ENCODE measurements at places on chromosomes 12 and 14.

- DNase-seq, result no peak
Observed at GRCh38 chr12:115740586-115741155, 536.8 kb downstream of the MED13L start.

- DNase-seq, result no peak
Observed at GRCh38 chr14:89340200-89341181, 76.5 kb downstream of the FOXN3 start.

DNA sequence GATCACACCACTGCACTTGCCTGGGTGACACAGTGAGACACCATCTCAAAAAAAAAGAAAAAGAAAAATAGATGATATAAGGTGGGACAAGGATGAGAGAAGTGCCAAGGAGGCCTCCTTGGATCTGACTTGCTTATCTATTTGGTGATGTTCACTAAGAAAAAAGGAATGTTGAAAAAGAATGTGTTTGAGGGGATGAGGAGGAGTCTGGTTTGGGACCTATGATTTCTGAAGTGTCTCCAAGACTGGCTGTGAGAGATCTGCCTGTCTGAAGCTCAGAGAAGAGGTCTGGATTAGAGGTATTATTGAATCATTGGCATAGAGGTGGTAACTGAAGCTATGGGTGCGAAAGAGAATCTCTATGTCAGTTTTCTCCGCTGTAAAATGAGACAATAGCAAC, 42.8 kb downstream of the BCAT1 start:
- no peak for DNase-seq

DNA sequence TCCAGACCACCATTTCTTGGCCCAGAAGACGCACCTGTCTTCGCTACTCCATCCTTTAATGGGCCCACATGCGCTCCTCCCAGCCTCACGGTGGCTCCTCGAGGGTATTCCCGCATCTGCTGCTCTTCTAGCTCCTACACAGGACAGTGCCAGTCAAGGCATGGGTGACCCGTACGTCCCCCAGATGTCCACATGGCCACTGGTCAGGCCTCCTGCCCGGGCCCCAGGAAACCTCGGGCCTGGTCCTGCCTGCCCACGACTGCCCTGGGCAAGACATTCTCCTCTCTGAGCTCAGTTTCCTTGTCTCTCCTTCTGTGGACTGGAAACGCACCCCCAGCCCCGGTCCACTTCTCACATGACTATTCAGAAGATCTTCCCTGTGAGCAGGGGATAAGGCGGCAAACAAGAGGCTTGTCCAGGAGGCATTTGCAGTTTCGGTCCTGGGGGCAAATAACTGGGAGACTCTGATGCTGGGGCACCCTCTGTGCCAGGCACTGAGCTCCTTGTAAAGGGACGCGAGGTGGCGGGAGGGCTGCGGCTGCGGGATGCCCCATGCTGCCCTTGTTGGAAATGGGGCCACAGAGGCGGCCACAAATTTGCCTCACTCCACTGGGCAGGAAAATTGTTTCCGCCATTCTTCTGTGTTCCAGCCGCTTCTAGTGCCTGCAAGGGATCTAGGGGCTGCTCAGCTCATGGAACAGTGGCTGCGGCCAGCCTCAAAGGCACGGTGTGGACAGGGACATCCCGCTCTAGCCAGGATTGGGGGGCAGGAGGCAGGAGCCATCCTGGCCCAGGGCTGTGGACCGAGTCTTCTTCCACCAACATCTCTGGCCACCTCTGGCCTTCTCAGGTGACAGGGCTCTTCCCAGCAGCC, 6.8 kb upstream of the BEGAIN start:
- DNase-seq, result no peak

GRCh38 chr14:103899316-103899715, 28.9 kb upstream of the TDRD9 start:
- no peak for DNase-seq

- DNase-seq, result no peak
Observed at GRCh38 chr14:43687921-43688320, 819.2 kb downstream of the FSCB start.

GRCh38 chr12:11130382-11130781, 4.1 kb downstream of the TAS2R30 start:
- DNase-seq, result no peak

GRCh38 chr12:83514372-83514771, 827.7 kb downstream of the TMTC2 start:
- DNase-seq, result no peak

DNA sequence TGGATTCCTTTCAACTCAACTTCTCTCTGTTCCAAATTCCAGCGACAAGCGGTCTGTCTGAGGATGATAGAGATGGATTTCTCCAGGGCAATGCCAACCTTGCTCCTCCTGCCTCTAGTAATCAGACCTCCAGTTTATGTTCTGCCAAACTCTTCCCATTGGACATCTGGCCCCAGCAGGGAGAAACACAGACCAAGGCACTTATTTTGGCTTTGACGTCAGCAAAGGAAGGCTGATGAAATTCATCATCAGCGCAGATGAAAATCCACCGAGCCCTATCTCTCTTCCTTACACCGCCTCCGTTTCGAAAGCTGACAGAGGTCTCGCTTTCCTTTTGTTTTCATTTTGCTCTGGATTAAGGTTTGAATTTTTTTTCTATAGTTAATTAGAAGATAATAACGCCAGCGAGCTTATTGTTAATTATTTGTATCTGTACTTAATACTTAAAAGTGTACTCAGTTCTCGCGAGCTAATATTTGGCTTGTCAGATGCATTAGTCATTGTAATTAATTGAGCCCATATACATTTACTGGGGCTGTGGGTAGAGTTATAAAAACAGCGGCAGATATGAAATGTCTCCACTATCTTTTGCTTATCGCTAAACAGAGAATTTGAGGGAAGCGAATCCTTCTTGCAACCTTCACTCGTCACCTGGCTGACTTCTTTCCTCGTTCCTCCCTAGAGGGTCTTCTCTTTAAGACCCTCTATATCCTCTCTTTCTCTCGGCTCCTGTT, 35.9 kb upstream of the MED13L start:
- DNase-seq, result no peak

DNA sequence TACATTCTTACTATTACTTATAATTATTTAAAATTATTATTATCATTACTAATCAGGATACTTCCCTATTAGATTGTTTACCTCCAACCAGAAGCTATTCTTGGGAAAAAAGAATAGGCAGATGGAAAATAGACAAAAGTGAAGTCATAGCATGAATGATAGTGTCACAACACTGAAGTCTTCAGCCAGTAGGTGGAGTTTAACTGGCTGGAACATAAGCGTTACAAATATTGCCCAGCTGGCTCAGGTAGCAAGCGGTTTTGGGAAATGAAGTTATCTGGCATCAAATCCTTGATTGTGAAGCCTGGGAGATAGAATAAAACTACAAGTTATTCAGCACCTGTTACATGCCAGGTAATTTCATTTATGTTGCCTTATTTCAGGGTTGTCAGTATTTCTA, 762.9 kb downstream of the C12orf50 start:
- DNase-seq, result no peak

- no peak for DNase-seq
Observed at GRCh38 chr14:64998455-64998931, 11.8 kb downstream of the FNTB start.

GRCh38 chr14:99195602-99196309, 76.2 kb downstream of the BCL11B start:
- no peak for DNase-seq

DNA sequence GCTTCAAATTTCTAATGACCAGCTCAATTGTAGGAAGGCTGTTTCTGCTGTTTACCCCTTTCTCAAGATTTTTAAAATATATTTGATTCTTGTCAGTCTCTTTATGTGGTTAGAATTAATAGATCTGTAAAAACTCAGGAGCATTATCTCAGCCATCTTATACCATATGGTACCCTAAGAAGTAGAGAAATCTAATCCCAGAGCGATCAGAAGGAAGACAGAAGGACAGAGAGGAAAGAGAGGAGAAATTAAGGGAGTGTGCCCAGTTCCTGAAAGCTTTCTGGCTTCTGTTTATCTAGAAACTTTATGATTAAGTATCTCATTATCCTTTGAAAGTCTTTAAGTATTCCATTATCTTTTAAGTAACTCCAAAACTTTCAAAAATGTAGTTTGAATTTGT, 152.1 kb upstream of the NAV3 start:
- no peak for DNase-seq

DNA sequence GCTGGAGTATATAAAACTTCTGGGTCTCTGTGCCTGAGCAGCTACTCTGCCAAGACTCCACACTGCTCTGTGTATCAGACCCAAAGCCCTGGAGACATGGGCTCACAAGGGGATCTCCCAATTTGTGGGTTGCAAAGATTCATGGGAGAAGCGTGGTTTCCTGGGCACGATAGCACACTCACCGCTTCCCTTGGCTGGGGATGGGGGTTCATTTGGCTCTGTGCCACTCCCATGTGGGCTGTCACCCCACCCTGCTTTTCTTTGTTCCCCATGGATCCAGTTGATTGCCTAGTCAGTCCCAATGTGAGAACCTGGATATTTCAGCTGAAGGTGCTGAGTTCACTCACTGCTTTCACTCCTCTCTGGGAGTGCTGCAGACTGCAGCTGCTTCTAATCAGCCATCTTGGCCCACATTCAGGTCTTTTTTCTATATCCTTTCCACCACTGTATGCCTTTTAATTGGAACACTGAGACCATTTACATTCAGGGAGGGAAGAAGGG, 40.0 kb upstream of the PCNX4 start:
- peak; percentile 28 for DNase-seq

DNA sequence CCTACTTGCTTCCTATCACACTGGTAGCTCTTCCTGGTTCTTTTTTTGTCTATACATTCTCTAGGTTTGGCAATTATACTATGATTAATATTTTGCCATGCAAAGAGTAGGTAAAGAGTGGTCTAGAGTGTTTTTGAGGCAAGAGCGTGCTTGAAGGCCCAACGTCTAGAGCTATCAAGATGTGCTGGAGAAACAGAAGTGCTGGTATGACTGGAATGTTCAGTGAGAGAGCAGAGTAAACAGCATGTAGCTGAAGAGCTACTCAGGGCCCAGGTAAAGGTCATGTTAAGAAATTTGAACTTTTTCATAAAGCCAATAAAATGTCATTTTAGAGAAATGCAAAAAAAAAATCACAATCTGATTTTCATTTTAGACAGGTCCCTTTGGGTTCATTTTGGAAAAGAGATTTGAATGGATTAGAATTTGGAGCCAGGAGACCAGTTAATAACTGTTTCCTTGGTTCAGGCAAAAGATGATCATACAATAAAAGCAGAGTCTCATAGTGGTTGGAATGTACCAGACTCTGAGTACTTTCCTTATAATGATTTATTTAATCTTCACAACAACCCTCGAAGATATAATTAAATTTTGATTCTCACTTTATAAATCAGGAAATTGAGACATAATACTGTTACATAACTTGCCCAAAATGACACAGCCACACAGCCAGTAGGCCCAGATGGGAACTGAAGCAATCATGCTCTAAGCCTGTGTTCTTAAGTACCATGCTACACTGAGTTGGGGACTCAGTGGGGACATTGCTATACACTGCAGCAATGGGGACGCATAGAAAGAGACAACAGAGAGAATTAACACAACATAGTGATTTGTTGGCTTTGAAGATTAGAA, 350.1 kb downstream of the NELL2 start:
- no peak for DNase-seq

- DNase-seq, result no peak
Observed at GRCh38 chr12:111341426-111342065, 27.3 kb downstream of the PHETA1 start.

Measured in activated CD4-positive, alpha-beta memory T cell treated with anti-CD3 and anti-CD28 coated beads for 36 hours (primary cell).